ENCODE measurements at places on chromosomes 7 and 10.

DNA sequence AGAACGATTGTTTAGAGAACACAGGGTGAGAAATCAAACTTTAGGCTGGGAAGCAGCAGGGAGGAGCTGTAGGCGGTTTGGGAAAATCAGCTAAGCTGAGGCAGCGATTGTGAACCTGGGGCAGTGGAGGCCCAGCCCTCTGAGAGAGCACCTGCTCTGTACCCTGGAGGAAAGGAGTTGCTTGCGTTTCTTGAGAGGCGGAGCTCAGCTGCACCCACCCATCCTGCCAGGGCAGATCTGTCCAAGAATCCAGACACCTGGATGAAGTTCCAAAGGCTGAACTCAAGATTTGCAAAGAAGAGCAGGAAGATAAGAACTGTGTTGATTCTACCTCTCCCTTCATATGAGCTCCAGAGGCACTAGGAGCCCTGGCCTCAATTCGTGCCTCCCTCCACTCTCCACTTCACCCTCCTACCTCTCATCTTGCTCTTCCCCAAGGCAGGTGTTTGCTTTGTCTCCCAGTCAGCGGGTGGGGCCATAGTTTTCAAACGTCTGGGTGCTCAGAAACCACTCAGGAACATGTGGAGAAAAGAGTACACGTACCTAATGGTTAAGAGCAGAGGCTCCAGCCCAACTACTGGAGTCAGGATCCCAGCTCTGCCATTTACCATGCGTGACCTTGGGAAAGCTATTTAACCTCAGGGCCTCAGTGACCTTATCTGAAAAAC, 21.5 kb upstream of the TMEM213 start:
- no peak for DNase-seq

DNA sequence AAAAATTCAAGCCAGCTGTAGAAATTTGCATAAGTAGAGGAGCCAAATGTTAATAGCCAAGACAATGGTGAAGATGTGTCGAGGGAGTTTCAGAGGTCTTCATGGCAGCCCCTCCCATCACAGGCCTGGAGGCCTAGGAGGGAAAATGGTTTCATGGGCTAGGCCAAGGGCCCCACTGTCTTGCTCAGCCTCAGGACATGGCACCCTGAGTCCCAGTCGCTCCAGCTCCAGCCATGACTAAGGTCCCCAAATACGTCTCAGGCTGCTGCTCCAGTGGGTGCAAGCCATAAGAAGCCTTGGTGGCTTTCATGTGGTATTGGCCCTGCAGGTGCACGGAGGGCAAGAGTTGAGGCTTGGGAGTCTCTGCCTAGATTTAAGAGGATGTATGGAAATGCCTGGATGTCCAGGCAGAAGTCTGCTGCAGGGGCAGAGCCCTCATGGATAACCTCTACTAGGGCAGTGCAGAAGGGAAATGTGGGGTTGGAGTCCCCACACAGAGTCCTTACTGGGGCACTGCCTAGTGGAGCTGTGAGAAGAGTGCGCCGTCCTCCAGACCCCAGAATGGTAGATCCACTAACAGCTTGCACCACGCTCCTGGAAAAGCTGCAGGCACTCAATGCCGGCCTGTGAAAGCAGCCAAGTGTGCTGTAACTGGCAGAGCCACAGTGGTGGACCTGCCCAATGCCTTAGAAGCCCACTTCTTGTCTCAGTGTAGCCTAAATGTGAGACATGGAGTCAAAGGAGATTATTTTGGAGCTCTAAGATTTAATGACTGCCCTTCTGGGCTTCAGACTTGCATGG, 19.2 kb downstream of the TBATA start:
- no peak for DNase-seq

DNA sequence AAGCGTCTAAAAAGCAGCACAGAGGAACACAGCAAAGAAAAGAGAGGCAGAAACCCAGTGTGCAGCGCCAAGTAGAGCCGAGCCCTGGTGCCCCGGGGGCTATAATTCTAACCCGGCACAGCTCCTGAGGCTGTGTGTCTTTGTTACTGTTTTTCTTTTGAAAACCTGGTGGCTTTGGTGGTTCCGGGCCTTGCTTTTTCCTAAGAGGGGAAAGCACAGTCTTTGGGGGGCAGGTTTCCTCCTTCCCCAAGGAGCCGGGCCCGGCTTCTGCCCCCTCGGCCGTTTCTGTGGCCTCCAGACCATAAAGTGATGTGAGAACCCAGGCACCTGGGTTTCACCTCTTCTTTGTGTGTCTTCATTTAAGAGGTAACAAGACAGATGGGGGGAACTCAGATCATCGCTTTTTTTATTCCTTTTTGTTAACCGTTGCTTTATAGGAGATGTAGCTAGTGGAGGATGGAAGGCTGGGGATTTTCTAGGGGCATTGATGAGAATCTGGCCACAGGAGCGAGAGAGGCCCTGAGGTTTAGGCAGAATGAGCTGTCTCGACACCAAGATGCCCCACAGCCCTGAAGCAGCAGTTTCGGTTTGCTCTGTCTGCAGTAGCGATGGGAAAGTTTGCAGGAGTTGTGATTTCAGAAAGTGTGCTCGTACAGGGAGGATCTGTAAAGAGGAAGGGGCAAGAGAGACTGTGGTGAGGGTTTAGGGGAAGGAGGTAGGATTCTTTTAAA, 367.8 kb upstream of the GALNT17 start:
- no peak for DNase-seq

DNA sequence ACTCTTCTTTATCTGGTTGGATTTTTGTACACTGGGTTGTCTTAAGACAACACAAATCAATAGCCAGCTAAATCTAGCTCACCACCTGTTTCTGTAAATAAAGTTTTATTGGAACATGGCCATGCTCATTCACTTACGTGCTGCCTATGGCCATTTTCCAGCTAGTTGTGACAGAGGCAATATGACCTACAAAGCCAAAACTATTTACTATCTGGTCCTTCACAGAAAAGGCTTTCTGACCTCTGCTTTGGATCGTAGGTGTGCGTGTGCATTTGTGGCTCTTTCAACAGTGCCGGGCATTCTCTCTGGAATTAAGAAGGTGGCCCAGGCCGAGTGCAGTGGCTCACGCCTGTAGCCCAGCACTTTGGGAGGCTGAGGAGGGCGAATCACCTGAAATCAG, 45.5 kb downstream of the NRAP start:
- no peak for DNase-seq

GRCh38 chr7:151752816-151753595, 123.9 kb downstream of the PRKAG2 start:
- DNase-seq: no peak

DNA sequence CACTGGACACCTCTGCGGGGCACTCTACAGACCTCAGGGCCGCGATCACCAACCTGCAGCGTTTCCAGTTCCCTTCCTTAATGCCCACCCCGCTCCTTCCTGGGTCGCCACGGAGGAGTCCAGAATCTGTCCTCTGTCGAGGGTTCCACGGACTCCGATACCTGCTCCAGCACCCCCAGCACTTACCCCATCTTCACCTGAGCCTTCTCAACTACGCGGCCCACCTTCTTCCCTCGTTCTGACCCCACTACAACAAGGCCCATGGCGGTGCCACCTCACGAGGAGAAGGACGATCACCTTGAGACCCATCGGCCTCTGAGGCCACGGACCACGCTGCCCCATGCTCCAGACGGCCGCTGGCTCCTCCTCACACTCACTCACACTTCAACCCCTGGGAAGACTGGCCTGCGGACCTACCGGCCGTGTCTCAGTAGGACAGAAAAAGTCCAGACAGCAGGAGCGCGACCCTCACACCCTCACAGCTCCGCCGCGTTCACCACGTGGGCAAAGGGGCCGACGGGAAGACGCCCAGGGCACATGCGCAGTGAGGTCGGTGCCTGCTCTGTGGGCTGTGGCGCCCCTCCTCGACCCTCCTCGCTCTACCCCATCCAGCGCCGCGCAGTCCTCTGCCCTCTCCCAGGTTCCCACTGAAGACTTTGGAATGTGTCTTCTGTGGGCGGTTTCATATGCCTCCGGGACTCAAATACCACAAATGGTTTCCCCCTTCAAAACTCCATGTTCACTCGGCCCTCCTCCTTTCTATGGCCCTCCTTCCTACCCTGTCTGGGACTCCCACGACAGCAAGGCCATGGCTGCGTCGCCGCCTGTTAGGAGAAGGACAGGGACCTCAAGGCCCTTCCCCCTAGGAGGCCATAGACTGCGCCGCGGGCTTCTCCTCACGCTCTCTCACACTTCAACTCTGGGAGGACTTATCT, 193.9 kb upstream of the PHF14 start:
- no peak for DNase-seq

DNA sequence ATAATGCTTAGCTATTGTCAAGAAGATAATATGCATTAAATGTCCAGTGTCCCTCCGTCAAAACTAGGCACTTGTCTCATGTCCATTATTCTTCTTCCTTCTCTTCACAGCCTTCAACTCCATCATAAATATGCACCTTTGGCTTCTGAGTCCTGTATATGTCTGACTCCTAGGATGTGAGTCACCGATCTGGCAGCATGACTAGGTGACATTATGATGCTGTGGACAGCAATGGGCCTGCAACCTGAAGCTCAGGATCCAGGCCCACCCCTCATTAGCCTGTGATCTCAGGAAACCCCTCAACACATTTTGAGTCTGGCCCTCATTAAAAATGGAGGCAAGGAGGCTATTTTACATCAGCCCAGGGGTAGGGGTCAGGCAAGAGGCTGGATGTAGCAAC, 362.5 kb upstream of the ZMIZ1 start:
- no peak for DNase-seq

GRCh38 chr10:102426803-102427287, 5.5 kb downstream of the CUEDC2 start:
- DNase-seq: no peak

DNA sequence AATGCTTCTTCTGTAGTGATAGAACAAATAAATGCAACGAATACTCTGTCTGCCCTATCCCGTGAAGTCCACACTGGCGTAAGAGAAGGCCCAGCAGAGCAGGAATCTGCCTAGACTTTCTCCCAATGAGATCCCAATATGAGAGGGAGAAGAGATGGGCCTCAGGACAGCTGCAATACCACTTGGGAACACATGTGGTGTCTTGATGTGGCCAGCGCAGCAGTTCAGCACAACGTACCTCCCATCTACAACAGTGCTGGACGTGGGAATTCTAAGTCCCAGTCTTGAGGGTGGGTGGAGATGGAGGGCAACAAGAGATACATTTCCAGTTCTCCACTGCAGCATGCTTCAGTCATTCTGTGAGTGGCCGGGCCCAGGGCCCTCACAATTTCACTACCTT, 45.8 kb downstream of the FIGNL1 start:
- DNase-seq: no peak

Measured in effector CD8-positive, alpha-beta T cell (primary cell).